ENCODE measurements at places on chromosomes 11 and 22. TPM values are rescaled to one million over a fixed set of nuclear protein-coding genes. Genes with fewer than 3 reads are reported as not detected.

Gene NLRP10
- total RNA-seq = not detected

GRCh38 chr11:64097468-64098317 lies 62.0 kb downstream of the FLRT1 start:
- DNase-seq = no peak

DNA sequence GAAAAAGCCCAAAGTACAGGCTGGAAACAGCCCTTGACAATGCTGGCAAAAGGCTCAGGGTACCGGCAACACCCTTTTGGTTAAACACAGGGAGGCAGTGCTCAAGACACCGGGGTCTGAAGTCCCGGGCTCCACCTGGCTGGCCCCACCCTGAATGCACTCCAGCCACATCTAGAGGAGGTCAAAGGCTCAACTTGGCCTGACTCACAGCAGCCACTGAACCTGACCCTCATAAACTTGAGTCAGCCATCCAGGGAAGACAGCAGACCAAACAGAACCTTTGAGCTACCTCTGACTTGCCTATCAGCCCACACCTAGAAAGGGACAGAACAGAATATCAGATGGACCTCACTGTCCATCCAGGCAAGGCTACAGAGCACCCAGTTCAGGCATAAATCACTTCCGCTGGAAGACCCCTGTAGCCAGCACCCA lies 3.8 kb downstream of the CFL1 start:
- DNase-seq = peak; percentile 90

GRCh38 chr11:8291421-8292350 lies 28.0 kb upstream of the LMO1 start:
- peak; percentile 24 for DNase-seq

GRCh38 chr11:123640677-123641494 lies 13.5 kb downstream of the SCN3B start:
- no peak for DNase-seq

- DNase-seq = no peak
These were observed 53.3 kb downstream of the BLID start for GRCh38 chr11:122062763-122063162.

DNA sequence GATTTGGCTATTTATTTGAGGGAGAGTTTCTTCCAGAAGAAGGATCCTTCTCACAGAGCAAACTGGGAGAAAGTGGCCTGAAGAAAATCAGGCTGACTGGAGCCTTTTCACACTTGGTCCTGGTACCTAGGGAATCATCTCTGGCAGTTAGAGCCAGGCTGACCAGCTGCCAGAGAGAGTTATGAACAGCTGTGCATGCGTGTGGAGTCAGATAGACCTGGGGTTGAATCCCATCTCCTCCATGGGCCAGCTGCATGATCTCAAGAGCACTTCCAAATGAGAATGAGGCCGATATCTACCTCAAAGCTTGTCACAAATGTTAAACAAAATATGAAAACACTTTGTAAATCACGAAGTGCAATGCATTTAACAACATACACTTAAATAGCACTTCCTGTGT lies 390.0 kb downstream of the TENM4 start:
- no peak for DNase-seq
